ENCODE measurements at places on chromosomes 7 and 10. TPM values are rescaled to one million over a fixed set of nuclear protein-coding genes. Genes with fewer than 3 reads are reported as not detected.

GRCh38 chr10:15237351-15237750 is 68.9 kb upstream of the NMT2 start:
- DNase-seq, result no peak

Gene CHRM2
- 1.4 TPM for total RNA-seq

DNA sequence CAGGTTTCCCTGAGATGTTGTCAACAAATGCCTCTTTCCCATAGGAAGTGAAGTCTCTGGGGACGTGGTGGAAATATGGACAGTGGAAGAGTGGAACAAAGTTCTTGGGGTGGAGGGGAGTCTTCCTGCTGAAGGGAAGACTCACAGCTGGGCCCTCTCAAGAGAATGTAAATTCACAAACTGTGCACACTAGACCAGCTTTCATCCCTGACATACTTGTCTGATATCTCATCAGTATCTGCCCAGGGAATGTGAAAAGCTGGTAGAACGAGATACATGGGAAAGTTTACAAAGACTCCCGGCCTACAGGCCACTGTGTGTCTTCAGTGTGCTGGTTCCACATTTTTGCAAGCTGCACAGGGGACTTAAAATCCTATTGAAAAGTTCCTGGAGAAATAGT is 16.7 kb upstream of the CCDC3 start:
- DNase-seq, result no peak

DNA sequence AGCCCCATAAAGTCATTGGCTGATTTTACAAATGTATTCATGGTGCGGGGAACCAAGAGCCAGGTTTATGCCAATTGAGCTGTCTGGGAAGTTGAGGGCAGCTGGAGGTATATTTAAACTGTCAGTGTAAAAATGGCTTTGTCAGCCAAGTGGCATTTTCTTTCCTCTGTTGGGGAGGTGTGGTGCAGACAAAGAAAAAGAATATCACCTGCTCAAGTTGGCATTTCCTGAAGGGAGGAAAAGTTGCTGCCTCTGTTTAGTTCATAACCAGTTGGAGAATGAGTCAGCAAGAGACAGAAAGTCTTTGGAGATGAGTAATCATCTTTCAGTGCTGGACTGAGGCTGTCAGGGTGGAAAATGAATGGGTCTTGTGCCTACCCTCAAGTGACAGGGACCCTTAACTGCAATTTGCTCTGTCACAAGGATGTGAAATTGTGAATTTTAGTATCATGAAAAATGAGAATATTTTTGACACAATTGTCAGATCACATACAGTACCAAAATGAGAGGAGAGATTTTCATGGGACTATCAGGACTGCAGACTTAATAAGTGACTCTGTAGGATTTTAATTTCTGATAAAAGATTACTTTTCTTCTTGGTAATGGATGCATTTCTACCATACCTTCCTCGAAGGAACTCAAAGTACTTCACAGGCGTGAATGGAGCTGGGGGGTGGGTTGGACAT is 137.3 kb downstream of the ANLN start:
- no peak for DNase-seq

DNA sequence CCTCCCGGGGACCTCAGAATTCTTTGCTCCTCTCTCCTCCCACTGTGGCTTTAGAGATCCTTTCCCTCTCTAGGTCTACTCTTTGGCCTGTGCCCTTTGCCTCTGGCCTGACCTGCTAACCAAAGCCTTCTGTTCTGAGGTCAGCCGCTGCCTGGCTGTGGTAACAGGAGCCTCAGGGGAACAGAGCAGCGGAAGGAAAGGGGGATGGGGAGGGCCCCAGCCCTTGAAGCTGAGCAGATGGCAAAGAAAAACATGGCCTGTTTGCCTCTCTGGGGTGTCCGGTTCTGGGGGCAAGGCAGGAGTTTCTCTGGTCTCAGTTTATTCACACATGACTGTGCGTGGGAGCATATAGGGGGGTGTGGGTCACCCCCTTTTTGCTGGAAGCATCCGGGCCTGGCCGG is 28.2 kb downstream of the COL26A1 start:
- no peak for DNase-seq

- DNase-seq, result peak; percentile 84
Observed at GRCh38 chr7:66043681-66044497, 31.7 kb upstream of the ASL start.

DNA sequence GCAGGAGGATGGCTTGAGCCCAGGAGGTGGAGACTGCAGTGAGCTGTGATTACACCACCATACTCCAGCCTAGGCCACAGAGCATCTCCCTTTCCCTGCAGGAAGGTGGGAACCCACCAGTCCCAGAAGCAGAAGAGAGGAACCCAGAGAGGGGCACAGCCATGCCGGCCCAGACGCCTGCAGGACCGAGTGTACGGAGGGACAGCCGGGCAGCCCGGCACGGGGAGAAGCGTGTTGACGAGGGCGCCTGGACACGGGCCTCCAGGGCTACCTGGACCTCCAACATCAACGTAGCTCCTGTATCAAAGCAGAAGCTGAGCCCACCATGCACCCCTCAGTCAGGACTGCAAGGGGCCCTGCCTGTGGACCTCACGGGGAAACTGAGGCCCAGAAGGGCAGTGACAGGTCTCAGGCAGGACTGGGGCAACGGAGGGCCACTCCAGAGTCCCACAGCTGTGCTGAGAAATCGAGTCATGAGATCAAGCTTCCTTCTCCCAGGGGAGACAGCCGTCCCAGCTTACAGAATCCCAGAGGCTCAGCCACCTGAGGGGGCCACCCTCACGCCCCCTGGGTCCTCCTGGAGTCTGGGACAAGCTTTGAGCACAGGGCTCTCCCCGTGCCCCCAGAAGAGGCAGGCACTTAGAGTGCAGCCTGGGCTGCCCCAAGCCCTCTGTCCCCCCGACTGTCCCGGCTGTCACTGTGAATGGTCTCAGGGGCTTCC is 43.1 kb downstream of the TNRC18 start:
- no peak for DNase-seq

DNA sequence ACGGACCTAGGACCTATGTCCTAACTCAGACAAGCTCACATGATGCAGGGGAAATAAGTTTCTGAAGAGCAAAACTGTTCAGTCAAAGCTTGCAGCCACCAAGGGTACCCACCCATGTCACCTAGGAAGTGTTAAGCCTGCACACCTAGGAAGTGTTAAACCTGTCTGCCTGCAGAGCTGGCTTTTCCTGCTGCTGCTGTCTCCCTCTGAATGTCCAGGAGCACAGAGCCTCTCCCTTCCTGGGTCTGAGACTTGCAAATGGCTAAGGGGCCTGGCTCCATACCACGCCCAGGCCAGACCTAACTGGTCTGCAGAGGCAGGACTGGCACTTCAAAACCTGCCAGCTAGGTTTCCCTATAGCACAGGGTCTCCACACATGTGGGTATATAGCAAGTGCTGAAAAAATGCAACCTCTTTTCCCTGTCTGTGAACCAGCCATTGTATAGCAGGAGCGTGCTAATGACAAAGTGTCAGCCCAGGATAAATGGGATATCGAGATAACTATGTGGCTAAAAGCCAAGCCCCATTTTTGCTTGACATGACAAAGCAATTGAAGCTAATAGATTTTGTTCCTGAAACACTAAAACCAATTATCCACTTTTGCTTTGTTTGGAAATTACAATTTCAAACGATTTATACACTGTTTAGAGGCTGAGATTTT is 1.5 kb downstream of the GDF2 start:
- DNase-seq, result peak; percentile 42

Gene CUZD1
- total RNA-seq, result 0.72 TPM

- no peak for DNase-seq
Observed at GRCh38 chr7:123552641-123553040, 5.0 kb downstream of the NDUFA5 start.

DNA sequence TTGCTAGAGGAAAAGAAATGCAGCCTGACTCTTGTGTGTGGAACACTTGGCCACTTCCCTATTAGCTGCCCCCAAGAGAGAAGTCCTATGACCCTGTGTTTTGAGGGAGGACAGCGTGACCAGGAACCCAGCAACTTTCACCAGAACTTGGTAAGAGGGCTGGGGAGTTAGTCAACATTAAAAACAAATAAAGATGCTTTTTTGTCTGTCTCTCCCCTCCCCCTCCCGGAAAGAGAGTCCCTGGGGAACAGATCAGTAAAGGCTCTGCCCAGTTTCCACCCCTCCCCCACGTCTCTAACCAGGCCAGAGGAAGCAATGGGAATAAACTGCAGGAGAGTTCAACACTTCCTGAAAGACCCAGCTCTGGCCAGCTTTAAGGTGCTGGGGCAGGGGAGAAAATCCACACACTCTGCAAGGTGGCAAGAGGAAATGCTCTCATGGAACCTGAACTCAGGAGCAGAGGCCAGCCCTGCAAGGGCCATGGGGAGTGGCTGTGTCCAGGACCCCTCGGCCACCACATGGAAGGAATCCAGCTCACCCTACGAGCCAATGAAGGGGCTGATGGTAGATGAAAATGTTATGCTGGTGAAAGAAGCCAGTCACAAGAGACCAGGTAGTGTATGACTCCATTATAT is 21.5 kb downstream of the SH3PXD2A start:
- peak; percentile 79 for DNase-seq

GRCh38 chr10:61302124-61302523 is 151.1 kb downstream of the TMEM26 start:
- DNase-seq, result no peak

GRCh38 chr10:99708428-99709012 is 23.4 kb downstream of the COX15 start:
- DNase-seq, result no peak

DNA sequence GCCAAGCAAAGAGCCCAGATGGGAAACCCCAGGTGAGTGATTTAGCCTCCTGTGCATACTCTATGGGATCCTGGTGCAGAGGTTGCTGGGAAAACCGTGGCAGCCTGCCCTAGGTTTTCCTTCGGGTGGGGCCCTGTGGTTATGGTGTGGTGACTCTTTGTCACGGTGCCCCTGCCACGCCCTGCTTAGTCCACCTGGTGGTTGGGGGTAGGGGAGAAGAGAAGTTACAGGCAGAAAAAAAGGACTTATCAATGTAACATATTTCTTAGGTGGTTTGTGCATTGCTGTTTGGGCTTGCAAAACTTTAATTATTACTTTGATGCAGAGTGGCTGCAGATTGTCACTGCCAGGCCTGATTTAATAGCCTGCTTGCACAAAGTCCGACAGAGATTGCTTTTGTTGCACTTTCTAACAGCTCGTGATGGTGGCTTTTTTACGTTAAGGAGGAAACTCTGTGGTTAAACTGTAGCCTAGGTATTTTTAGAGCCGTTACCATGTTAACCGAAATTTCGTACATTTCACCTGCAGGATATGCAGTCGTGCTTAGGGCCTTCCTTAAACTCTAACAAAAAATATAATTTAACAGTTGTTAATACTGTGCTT is 197.4 kb downstream of the RNLS start:
- DNase-seq, result peak; percentile 94

GRCh38 chr10:42876476-42876875 is 93.9 kb downstream of the BMS1 start:
- DNase-seq, result no peak

DNA sequence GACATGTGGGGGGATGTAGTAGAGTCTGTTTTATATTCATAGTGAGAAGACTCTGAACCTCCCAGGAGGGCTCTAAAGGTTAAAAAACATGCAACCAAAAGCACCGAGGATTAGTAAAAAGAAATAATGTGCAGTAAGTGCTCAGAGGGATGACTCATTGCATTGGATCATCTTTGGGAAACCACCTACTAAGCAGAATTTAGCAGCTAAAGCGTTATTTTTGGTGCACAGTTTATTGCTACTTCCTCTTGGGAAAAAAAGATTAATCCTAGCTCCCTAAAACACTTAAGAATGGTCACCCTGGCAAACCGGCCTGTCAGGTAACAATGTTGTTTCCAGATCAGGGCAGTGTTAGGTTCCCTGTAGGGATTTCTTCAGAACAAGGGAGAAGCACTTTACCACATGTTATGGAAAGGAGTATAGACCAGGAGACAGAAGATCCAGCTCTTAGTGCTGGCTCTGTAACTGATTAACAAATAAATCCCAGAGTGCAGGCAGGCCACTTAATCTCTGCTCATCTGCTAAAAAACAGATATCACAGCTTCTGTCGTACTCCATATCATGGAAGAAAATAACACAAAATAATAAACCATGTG is 44.8 kb upstream of the FAM133B start:
- no peak for DNase-seq

- no peak for DNase-seq
Observed at GRCh38 chr7:12607134-12607533, 36.6 kb downstream of the SCIN start.

GRCh38 chr7:39714447-39715091 is 91.2 kb downstream of the RALA start:
- DNase-seq, result no peak

- DNase-seq, result no peak
Observed at GRCh38 chr10:103812432-103812831, 42.9 kb downstream of the SH3PXD2A start.

GRCh38 chr7:140640060-140640637 is 464 bp downstream of the DENND2A start:
- DNase-seq, result peak; percentile 62

- no peak for DNase-seq
Observed at GRCh38 chr10:132975831-132976682, 33.7 kb upstream of the CFAP46 start.

DNA sequence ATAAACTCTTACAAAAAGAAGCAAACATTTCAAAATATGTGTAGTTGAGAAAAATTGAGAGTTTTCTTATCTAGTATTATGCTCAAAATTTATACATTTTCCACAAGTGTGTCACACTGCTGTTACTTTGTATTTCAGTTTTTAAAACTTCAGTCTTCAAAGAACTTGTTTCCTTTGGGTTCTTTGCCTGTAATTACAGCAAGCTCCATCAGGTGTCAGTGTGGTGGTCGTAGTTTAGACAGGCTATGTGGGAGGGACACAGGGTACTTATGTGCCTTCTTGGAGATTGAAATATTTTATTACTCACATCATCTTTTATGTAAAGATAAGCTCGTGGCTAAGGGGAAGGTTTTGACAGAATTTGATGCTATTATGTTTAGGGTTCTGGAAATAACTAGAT is 360.5 kb downstream of the FGFR2 start:
- DNase-seq, result no peak

GRCh38 chr7:80093349-80093748 is 41.3 kb upstream of the GNAI1 start:
- no peak for DNase-seq

DNA sequence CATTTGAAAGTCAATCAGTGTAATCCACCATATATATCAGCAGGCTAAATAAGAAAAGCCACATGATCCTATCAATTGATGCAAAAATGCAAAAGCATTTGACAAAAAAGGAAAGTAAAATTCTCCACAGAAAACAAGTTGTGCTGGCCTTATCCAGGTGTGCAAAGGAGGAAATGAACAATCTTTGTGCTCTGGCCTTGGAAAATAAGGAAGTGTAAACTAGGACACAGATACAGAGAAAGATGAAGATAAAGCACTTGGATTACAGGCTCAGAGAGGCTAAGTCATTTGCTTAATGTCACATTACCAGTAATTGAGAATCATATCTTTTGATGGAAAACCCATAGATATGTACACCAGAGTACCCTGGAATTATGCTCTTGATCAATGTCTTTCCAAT is 54.5 kb downstream of the CXCL12 start:
- DNase-seq, result no peak

GRCh38 chr10:108203905-108204527 is 1039.5 kb upstream of the SORCS1 start:
- no peak for DNase-seq

Gene ADIRF
- 90.6 TPM for total RNA-seq

DNA sequence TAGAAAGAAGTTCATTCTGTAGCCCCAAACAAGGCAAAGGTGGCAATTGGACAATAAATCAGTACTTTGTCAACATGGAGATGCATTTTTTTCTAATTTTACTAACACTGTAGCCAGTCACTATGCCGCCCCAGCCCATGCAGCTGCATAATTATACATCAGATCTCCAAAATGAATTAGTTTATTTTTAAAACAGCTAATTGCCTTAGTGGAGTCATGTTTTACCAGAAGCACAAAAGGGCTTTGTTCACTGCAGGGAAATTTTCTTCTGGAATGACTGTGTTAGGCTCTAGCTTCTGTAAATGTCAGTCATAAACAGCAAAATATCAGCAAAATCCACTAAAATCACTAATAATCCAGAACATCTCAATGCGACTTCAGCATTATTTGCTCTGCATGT is 20.1 kb upstream of the HDAC9 start:
- DNase-seq, result no peak

Data from mucosa of descending colon (tissue), 3 donors.